ENCODE measurements at places on chromosomes 1 and 21.
A peak's percentile ranks its signal among the peaks of the same experiment; 100 is the strongest.

- no peak for DNase-seq
These were observed 121.7 kb upstream of the COL6A1 start for GRCh38 chr21:45859762-45860357.

DNA sequence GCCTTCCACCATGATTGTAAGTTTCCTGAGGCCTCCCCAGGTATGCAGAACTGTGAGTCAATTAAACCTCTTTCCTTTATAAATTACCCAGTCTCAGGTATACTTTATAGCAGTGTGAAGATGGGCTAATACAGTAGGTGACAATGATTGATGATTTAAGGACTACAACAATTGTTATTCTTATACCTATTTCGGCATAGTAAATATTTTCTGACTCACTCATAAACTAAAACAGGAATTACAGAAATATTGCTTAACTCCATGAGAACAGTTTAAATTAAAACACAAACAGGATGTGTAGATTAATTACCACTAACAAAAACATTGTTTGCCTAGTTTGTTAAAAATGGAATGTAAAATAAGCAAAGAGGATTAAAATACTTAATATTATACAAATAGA, 839.9 kb downstream of the LTN1 start:
- no peak for DNase-seq

DNA sequence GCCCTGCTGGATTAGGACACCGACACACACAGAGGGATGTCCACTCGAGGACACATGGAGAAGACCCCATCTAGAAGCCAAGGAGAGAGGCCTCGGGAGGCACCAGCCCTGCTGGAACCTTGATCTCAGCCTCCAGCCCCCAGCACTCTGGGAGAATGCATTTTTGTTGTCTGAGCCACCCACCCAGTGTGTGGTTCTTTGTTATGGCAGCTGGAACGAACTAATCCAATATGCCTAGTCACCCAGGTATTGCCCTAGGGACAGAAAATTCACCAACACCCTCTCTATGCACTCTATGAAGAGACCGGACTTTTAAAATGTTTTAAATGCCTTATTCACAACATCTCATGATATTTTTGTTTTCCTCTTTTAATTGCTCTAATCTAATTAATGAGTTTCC, 117.4 kb downstream of the CRYAA start:
- no peak for DNase-seq

GRCh38 chr21:38277501-38278131, 20.8 kb downstream of the KCNJ15 start:
- peak; percentile 98 for DNase-seq

- no peak for DNase-seq
These were observed 1.7 kb upstream of the HLX start for GRCh38 chr1:220877377-220878095.

DNA sequence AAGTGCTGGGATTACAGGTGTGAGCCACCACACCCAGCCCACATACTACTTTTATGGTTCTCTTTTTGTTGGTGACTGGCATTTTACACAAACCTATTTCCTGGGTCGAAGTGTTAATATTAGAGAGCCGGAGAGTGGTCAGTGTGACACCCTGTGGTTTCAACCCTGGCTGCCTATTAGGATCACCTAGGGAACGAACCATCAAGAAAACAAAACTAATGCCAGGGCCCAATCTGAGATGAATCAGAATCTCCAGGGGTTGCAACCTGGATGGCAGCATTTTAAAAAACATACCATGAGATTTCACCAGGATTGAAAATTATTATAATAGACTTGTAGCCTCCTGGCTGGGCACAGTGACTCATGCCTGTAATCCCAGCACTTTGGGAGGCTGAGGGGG, 6.1 kb downstream of the MRPS21 start:
- no peak for DNase-seq

- no peak for DNase-seq
These were observed 14.6 kb downstream of the AJAP1 start for GRCh38 chr1:4668743-4669700.

- no peak for DNase-seq
These were observed 18.5 kb downstream of the CHAF1B start for GRCh38 chr21:36403713-36404112.

GRCh38 chr1:14516974-14517840, 81.3 kb upstream of the KAZN start:
- peak; percentile 86 for DNase-seq

- DNase-seq: no peak
These were observed 2.7 kb downstream of the DAB1 start for GRCh38 chr1:57420981-57421785.

- no peak for DNase-seq
These were observed 14.6 kb downstream of the RPS6KA1 start for GRCh38 chr1:26544126-26544525.

DNA sequence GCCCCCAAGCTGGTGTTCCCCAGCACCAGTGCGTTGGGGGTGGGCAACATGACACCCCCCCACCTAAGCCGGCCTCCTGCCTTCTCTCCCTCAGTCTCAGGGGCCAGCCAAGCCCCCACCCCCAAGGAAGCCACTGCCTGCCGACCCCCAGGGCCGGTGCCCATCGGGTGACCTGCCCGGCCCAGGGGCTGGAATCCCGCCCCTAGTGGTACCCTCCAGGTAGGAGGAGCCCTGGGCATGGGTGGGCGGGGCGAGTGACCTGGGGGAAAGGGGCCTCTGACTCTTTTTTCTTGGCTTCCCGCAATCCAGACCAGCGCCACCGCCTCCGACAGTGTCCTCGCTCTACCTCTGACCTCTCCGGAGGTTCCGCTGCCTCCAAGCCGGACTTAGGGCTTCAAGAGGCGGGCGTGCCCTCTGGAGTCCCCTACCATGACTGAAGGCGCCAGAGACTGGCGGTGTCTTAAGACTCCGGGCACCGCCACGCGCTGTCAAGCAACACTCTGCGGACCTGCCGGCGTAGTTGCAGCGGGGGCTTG, 1.3 kb upstream of the EFNA4 start:
- DNase-seq: no peak

- no peak for DNase-seq
These were observed 32.9 kb upstream of the IL12RB2 start for GRCh38 chr1:67274623-67275325.

DNA sequence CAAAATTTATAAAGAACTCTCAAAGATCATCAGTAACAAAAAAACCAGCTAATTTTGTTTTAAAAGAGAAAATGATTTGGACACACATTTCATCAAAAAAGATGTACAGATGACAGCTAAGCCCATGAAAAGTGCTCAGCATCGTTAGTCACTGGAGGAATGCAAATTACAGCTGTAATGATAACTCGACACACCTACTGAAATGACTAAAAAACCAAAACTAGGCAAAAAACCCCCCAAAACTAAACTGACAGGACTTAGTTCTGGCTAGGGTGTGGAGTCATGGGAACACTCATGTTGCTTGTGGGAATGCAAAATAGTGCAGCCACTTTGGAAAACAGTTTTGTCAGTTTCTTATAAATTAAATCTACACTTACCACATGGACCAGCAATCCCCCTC, 59.5 kb downstream of the CNIH3 start:
- DNase-seq: no peak

- DNase-seq: no peak
These were observed 24.9 kb upstream of the KCNA2 start for GRCh38 chr1:110630839-110631663.

GRCh38 chr1:228016181-228016510, 9.3 kb downstream of the WNT3A start:
- no peak for DNase-seq

GRCh38 chr21:14353231-14353630, 29.7 kb downstream of the HSPA13 start:
- no peak for DNase-seq

GRCh38 chr1:202615501-202616354, 94.5 kb downstream of the SYT2 start:
- DNase-seq: no peak

DNA sequence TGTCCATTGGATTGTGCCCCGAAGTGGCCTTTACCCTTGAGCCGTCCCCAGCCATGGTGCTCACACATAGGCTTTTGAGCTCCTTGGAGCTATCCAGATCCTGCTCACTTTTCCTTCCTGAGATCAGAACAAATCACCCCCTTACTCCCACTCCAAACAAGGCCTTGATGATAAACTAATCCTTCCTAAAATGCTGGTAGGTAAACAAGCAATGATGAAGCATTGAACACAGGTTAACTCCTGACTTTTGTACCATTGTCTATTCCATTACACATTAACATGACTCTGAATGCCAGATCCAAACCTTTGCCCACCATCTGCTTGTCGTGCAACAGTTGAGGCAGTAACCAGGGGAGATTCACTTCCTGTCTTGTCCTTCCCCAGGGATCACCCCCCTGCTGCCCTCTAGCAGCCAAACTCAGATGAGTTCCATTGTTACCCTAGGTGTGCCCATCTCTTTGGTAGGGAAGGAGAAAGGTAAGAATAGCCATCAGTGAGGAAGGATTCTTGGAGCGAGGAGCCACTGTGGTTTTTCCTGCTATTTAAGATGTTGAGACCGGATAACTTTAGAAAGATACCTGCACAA, 79.5 kb upstream of the DNAJC6 start:
- DNase-seq: no peak

DNA sequence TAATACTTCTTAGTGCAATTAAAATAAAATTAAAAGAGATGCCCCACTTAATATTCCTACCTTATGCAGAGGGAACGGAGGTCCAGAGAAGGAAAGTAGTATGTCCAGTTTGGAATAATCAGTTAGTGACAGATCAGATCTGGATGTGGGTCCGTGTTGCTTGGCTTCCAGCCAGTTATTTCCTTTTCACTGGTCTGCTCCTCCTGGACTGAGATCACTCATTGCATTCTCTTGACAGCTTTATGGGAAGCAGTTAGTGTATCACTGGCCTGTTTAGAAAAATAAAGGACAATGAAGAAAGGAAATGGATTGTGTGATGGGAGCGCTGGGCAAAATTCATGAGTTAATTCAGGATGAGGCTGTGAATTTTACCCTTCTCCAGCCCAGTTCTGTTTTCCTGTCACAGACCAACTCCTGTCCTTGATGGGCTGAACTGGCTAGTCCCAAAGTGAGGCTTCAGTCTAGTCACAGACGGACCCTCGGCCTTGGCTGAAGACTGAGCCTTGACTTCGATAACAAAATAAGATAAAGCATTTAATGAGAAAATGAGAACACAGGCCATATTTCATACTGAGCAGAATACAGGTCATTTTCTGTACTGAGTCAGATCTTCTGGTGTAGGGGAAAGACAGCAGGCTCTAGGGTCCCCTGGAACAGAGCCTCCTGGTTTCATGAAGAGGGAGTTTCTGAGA, 85.2 kb upstream of the TRABD2B start:
- DNase-seq: no peak

DNA sequence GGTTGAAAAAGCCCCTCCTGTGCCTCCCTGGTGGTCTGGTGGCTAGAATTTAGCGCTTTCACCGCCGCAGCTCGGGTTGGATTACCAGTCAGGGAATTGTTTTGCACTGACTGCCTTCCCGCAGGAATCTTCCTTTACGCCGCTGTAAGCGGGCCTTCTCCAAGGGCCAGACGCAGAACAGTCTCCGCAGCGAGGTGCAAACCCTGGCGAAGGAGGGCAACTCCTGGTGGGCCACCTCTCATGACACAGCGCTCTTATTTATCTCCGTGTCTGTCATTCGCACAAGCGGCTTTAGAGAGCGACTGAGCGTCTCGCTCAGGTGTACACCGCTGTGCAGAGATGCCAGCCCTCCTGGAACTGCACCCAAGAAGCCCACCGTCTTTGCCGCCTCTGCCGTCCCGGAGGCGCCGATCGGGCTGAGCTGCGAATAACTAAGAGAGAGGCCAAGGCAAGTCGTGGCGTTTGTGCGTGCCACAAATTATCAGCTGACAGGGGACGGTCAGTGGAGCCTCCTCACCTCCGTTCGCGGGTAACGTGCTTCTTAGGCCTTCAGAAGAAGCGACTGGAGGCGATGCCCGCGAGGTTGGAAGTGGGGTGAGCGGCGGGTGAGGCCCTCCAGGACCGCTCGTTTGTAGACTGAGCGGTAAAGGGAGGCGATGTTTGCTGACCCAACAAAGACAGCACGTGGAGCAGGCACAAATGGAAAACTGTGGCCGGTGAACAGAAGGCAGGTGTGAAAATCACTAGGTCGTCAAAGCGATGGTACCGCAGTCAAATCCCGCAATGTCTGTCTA, 93.5 kb downstream of the PRKAB2 start:
- DNase-seq: no peak

- no peak for DNase-seq
These were observed 43.4 kb downstream of the PLPP3 start for GRCh38 chr1:56535939-56536338.

DNA sequence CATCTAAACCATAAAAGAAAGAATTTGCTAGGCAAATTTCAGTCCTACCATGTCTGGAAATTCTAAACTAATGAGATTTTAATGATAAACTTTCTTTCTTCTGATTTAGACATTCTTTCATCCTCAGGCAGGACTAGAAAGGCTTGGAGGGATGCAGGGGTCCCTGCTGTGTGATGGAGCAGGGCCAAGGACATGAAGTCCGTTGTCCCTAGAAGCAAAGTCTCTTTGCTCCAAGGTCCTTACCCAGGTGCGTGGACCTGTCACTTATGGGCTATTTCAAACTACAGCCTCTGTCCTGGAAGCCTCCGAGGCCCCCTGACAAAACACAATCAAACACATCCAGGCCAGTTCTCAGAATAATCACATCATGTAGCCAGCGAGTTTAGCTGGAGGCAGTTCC, 26.6 kb downstream of the URB1 start:
- DNase-seq: no peak

DNA sequence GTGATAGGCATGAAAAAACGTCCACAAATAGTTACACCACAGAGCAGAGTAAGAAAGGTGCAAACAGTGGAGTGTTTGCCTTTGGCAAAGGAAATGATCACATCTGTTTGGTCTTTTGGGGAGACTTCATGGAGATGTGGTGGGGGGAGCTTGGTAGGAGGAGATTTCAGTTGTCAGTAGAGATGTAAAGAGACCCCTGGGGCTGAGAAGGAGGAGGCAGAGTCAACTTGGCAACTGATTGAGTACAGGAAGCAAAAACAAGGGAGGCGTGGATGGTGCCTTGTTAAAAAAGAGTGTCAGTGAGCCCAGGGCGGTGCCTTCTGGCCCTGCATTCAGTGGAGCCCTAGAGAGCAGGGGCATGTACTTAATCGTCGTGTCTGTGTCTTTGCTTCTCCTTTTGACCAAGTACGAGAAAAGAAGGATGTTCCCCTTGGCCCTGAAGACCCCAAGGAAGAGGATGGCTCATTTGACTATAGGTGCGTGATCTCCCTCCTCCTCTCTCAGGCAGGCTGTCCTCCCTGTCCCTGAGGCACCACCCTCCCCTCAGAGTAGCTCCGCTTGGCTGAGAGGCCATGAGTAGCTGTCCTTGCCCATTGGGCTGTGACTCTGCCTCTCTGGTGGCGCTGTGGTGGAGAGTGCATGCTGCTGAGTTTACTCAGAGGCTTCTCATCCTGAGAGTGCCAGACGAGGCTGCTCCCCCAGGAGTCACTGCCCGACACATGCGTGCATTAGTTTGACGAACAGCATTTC, 30.4 kb upstream of the CNTN2 start:
- no peak for DNase-seq

DNA sequence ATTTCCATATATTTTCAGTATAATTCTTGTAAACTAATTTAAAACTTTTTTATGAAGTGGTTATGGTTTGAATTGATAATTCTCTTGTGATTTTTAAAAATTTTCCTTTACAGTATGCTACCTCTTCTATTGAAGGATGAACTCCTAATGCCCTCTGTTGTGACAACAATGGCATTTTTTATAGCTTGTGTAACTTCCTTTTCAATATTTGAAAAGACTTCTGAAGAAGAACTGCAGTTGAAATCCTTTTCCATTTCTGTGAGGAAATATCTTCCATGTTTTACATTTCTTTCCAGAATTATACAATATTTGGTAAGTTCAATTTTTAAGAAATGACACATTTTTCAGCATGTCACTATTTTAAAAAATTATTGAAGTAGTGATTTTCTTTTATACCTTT, 61.4 kb downstream of the ALG6 start:
- no peak for DNase-seq
